Thyroid gland (tissue), 4 donors: ENCODE measurements at places on chromosomes 7 and 10. TPM values are rescaled to one million over a fixed set of nuclear protein-coding genes. Genes with fewer than 3 reads are reported as not detected.

- DNase-seq = no peak
Measured at GRCh38 chr7:104241538-104242209, 33.9 kb upstream of the ORC5 start.

SHOC2 gene
- total RNA-seq = 62.2 TPM

GRCh38 chr10:48444861-48445841, 138.7 kb downstream of the MAPK8 start:
- peak; percentile 88 for DNase-seq

- no peak for DNase-seq
Measured at GRCh38 chr10:110212119-110213006, 5.0 kb downstream of the MXI1 start.

DNA sequence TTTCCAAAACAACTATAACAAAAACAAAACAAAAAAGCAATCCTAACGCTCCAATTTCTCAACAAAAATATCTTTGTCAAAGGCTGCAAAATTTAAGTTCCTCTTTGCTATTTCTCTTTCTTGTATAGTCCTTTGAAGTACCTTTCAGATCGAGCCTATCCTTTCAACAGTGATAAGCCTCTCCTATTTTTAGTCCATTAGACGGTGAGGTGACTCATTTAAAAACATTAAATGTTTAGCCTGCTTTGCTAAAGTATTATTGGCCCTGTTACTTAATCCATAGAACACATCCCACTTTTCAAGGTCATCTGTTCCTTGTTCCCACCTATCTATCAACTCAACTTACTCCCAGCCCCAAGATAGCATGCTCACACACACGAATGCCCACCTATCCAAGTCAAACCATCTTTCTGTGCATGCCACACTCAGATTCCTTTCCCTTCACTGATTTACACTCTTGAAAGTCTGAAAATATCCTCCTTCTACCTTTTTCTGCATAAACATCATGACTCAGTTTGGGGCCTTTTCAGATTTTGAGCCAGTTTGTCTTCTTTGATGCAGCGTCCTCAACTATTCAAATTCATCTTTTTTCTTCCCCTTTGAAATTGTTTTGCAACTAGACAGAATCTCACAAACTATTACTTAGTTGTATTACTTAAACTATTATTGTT, 224.9 kb upstream of the TMEM229A start:
- DNase-seq = no peak

DNA sequence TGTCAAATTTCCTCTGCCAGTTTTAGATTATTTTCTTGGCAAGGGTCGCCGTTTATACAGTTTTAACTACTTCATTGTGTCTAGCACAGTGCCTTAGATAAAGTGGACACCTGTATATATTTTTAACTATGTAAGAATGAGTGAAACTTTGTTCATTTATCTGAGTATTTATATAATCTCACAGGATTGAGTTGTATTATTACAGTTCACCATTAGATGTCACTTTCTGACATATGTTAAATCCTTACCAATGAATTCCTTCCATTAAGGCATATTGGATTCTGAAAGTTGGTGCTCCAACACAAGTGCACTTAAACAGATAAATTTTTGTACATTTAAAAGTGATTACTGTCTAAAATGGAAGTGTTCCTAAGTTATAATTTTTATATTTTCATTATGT, 43.0 kb downstream of the ZMYND11 start:
- DNase-seq = no peak

EPO gene
- not detected for total RNA-seq

HOXA1 gene
- 0.67 TPM for total RNA-seq

DNA sequence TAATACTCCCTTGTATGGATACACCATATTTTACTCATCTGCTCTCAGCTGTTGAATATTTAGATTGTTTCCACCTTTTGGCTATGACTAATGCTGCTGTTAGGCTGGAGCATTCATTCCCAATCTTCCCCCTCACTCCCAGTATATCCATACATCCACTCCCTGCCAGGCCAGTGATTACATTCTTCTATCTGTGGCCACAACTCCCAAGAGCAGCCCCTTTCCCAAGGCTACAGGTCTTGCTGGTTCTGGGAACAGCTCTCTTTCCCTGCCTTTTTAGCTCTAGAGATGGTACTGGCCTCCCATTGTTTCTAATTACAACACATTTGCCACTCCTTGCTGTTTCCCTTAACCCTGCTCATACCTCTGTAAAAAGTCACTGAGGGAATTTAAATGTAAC, 28.2 kb downstream of the SFR1 start:
- no peak for DNase-seq

DNA sequence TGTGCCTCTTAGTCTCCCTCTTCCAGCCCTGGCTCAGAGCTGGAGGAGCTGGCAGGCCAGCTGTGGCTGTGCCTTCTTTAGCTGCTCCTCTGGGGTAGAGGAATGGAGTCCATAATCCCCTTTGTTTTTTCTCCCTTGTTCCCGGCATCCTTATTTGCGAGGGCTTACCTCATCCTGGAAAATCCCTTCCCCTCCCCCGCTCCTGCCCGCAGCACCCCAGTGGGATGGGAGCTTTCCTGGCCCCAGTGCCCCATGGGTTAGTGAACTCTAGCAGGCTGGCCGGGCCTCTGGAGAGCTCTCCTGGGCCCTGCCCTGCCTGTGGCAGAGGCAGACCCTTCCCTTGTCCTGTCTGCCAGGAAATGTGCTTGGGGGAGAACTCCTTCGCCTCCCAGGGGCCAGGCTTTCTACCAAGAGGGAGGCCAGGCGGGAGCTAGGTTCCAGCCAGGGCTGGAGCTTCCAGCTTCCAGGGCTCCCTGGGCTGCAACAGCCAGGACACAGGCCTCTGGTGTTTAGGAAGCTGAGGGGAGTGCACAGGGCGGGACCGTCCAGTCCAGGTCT, 16.5 kb upstream of the TRIM8 start:
- DNase-seq = peak; percentile 33

DNA sequence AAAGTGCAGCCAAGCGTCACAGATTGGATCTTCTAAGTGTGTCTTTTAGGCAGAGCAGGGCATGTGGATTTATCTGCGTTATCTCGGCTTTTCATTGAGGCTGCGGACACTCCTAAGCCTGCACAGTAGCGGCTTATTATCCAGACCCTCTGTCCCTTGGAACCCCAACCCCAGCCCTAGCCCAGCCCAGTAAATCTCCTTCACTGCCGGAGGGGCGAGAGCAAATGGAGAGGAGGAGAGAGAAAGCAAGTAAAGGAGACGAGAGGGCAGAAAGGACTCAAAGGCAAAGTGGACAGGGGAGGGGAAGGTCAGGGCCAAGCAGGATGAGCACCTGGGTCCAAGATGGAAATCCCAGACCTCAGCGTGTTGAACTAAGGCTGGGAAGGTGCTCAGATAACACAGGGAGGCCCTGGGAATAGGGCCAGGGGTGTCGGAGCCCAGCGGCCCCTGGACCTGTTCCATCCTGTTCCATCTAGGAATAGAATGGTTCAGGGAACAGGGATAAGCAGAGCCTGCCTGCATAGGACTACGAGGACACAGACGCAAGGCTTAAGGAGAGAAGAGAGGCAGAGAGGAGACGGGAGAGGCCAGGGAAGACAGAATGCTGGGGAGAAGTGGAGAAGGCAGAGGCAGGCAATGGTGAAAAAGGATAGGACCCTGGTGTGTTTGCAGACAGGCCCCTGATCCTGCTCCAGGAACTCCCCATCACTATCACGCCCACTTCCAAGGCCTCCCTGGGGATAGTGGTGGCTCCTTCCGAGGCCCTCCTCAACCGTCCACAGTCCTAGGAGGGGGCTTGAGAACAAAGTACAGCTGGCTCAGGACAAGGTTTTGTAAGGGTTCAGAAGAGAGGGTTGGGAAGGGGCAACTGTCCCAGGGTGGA, 99.6 kb downstream of the CHST15 start:
- no peak for DNase-seq
